ENCODE measurements at places on chromosomes 7 and 10.

DNA sequence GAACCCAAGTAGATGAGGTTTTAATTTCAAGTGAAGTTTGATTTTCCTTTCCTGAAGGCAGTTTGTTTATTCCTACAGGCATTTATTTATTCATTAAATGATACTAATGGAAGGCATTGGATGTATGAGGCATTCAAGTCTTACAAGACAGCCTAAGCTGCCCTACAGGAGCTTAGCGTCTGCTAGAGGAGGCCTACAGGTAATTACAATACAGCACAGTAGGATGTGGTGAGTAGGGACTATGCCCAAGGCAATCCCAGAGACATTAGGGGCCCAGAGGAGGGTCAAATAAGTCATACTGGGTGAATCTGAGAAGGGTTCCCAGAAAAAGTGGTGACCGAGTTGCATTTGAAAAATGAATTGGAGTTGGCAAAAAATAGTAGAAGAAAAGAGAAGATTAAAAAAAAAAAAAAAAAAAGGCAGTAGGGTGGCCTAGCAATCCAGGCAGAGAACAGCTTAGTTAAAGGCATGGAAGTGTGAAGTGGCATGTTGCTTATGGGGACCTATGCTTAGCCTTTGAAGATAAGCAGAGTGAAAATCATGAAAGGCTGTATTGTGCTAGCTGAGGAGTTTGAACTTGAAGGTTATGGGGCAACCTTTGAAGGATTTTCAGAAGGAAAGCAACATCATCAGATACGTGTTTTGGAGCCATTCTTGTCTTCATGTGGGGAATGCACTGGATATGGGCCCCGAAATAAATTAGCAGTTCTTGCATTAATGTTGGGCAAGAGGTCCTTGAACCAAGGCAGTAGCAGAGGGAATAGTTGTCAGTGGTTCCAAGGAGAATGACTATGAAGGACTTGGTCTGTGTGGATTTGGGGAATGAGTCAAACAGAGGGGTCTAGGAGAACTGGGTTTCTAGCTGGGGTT, 65.5 kb downstream of the SNX10 start:
- DNase-seq = no peak

DNA sequence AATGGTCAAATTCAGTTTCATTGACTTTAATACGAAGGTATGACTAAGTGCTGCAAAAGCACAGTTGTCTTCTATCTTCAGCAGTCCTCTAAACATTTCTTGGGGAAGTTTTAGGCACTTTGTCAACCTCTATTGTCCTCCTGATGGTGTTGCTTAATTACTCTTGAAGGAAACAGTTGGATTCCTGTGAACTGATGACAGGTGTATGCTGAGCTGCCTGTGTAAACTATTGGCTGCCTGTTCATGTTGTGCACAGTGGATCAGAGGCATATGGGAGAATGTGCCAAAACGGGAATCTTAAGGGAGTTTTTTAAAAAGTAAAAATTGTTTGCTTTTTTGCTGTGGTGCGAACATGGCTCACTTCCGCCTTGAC, 221.0 kb downstream of the AUTS2 start:
- DNase-seq = no peak

DNA sequence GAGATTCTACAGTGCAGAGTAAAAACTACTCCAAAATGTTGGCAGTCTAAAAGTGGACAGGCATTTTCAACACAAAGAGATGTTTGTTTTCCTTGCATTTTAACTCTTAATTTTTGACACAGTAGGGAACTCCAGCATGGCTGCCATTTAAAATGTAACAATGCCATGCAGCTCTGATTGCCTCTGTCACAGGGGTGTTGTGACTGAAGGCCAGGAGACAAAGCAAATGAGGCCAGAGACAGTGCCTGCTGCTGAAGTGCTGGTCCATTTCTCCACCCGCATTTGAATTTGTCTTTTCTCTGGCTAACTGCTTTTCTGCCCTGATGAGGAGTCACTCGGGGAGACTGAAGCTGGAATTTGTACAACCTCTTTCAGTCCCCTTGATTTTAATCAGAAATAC, 710.6 kb upstream of the GALNT17 start:
- no peak for DNase-seq

DNA sequence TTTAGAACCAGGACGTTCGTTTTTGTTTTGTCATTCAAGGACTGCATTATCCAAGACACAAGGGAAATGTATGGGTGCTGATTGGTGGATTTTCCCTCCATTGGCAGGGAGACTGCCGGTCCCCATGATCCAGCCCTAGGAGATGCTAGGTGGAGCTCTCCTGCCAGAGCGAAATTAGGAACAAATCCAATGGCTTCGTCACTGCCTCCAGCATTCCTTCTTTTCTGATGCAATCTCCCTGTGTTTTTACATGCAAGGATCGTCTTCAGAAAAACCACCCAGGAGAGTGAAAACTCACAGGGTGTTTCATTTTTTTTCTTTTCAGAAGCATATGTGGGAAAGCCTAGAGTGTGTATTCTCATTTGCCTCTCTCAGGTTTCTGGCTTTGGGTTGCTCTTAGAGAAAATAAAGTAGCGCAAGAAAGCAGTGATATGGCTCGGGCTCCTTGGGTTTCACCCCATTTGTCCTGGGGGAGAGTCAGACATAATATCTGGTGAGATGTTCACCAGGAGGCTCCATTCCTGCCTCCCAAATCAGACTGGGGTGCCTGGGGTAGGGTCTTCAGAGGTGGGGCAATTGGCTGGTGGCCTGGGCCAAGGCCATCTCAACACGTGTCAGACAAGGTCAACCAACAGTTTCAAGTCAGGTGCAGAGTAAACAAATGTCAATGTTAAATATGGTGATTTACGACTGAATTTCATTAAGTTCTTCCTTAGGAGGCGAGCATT, 450.9 kb upstream of the MKI67 start:
- DNase-seq = peak; percentile 84

- DNase-seq = no peak
These were observed 33.7 kb downstream of the ZNF775 start for GRCh38 chr7:150412518-150413488.

DNA sequence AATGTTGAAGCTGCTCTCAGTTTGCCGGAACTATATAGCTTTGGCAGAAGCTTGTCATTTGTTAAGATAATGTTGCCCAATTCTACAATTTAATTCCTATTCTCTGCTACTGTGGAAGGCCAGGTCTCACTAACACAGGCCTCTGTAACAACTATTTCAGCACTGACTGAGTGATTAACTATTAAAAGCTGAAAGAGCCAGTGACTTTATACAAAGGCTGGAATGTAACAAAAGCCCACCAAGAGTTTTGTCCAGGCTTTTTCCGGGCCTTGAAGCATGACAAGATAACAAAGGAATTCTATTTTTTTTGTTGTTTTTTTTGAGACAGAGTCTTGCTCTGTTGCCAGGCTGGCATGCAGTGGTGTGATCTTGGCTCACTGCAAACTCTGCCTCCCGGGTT, 795.6 kb downstream of the PHTF2 start:
- no peak for DNase-seq

GRCh38 chr7:66739477-66739876, 1.1 kb upstream of the RABGEF1 start:
- DNase-seq = no peak

- no peak for DNase-seq
These were observed 96.6 kb upstream of the NPTX2 start for GRCh38 chr7:98520356-98520951.

DNA sequence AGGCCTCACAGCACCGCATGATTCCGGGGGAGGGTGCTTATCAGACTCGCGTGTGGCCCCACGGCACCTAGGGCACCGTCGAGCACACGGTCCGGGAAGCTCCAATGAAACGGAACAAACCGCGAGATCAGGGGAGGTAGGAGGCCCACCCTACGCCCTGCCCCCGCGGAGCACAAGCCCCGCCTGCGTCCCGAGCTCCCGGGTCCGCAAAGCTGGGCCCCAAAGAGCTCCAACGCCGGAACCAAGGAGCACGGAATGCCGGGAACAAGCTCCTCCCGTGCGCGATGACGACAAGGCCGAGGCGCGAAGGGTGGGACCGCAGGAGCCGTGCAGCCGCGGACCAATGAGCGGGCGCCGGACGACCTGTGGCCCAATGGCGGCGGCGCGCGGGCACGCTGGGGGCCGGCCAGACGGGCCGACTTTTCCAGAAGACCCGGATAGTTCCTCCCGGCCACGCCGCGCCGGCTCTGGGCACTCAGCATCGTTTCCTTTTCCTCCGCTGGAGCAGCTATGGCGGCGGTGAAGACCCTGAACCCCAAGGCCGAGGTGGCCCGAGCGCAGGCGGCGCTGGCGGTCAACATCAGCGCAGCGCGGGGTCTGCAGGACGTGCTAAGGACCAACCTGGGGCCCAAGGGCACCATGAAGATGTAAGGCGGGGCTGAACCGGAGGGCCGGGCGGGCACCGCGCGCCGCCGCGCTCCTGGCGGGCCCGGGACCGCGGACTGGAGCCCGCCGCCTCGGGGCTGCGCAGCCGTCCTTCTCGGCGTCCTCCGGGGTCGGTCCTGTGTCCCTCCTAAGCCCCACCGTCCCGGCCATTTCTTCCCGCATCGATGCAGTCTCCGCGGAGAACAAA, at the start of the genes CCT6A and PSPH:
TSS of gene CCT6A (plus strand) at position 427 of the 853 bp plus-strand sequence. CDS start at position 511, 84 bp downstream.
TSS of gene PSPH (minus strand) at position 106 of the 853 bp plus-strand sequence. CDS start 30,232 bp downstream, outside the sequence.
- DNase-seq = peak; percentile 97

All from fibroblast of the conjunctiva (primary cell).